ENCODE measurements at places on chromosomes 7 and 10.
A peak's percentile ranks its signal among the peaks of the same experiment; 100 is the strongest.

DNA sequence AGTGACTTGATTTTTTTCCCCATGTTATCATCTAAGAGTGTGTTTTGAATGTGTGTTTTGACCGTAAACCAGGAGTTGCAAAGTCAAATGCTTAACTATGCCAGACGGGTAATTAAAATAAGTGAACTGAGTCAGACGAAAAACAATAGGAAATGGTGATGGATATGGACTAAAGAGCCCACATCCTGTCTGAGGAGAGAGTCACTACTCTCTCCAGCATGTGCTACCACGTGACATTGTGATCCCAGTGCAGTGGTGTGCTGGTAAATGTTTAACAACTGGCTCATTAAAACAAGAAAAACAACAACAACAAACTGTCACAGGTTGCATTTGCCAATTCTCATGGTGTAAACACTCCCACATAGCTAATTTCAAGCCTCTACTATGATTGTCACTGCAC lies 164.3 kb downstream of the SUGCT start:
- no peak for DNase-seq

GRCh38 chr10:34854147-34854601 lies 39.1 kb upstream of the PARD3 start:
- no peak for DNase-seq

DNA sequence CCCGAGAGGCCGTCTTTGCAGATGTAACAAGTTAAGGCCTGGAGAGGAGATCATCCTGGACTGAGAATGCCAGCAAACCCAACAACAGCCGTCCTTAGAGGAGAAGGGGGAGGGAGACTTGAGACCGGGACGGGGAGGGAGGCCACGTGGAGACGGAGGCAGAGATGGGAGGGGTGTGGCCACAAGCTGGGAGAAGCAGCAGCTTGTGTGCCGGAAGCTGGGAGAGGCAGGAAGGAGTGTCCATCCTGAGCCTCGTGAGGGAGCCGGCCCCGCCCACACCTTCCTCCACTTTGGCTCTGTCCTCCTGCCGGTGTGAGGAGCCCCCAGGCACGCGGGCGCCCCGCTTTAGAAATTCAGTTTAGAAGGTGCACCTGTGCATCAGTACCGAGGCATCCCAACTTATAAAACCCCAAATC lies 95.7 kb downstream of the DNAJB6 start:
- DNase-seq, result peak; percentile 51

- DNase-seq, result no peak
Observed at GRCh38 chr7:85324145-85324799, 137.4 kb upstream of the SEMA3D start.

DNA sequence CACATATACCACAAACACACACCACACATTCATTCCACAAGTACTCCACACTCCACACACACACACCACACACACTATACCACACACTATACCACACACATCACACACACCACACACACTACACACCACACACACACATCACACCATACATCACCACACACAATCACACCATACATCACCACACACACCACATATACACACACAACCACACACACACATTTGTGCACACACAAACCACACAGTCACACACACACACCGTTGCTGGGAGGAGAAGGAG lies 112.8 kb downstream of the PTPN20 start:
- DNase-seq, result no peak

DNA sequence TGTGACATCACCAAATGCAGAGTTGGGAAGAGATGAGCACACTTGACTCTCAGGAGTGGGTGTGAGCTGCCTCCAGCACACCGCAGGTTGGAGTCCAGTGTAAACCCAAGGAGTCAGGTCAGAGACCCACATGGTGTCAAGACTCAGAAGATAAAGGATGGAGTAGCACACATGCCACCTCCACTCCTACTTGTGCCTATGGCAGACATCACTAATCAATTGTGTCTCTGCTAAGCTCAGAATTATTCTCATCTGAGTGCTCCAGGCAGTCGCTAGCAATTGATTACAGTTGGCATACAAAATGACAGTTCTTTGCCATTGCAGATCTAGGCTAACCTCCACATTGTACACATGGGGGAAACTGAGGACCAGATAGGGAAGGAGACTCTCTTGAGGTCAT lies 187.1 kb downstream of the RPS24 start:
- no peak for DNase-seq

DNA sequence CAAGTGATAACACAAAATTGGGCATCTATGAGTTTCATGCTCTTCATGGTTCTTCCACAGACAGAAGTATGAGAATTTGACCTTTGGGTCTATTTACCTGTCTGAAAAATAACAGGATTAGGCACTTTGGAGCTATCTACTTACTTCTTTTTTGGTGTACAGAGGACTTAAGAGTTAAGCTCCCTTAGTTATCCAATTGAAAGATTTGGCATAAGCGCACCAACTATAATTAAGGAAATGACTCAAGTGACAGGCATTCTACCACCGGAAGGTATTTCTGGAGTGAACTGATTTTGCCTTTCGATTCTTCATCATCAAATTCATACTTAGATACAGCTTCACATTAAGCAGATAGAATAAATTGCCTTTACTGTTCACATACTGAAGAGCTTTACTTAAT lies 43.9 kb downstream of the IFIT5 start:
- DNase-seq, result no peak

GRCh38 chr10:1354809-1355710 lies 298.9 kb downstream of the WDR37 start:
- DNase-seq, result no peak

GRCh38 chr7:542713-543500 lies 23.3 kb upstream of the PDGFA start:
- no peak for DNase-seq

- DNase-seq, result no peak
Observed at GRCh38 chr7:141660259-141660658, 41.7 kb downstream of the DENND11 start.

GRCh38 chr10:11695779-11696178 lies 46.4 kb upstream of the ECHDC3 start:
- DNase-seq, result no peak

- DNase-seq, result peak; percentile 49
Observed at GRCh38 chr10:110508806-110509544, 11.3 kb downstream of the DUSP5 start.

DNA sequence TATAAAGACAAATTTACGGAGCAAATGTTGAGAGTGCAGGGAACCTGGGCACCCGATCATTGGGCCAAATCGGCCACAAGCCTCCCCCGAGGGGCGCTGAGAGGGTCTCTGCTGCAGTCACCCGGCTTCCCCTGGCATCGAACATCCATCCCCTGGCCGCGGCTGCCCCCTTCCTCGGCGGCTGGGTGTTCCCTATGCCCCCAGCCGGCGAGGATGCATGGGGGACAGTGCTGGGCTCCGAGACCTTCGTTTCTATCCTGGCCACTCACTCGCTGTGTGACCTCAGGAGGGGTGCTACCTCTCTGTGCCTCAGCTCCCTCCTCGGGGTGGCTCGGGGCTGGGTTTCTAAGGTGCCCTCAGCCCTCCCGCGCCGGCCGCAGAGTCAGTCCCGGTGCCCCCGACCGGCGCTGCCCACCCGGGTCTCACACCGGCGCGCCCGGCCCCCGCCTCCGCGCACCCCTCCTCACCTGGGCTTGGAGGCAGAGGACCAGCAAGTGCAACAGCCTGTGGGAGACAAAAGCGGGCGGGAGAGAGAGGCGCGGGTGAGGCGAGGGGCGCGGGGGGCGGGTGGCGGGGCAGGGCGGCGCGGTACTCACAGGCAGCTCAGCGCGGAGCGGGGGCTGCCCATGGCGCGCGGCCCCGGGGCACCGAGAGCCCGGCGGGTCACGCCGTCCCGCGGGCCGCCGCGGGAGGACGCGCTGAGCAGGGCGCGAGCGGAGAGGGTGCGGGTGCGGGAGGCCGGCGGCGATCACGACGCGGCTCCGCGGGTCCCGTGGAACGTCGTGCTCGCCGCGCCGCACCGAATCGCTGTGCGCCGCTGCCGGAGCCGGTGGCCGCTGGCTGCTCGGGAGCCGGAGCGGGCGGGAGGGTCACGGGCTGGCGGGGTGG lies at the start of gene FGF8:
Gene FGF8 (minus strand): TSS at position 842 of the 888 bp plus-strand sequence. CDS start 214 bp downstream, at position 628.
- DNase-seq, result no peak

DNA sequence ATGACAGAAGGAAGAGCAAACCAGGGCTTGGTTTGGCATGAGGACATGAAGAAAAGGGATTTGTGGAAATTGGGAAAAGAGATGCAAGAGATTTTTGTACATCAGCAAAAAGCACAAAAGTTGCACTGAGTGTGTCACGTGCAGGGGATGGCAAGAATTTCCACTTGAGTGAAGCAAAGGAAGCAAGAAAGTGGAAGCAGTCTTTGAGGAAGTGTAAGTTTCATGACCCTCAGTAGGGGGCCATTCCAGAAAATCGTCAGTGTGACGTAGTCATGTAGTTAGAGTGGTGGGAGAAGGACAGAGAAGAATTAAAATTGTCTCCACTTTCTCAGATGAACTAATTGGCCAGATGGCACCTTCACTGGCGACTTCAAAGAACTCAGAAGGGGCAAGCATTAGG lies 123.3 kb upstream of the FZD1 start:
- no peak for DNase-seq

GRCh38 chr10:35889226-35889625 lies 247.1 kb upstream of the FZD8 start:
- no peak for DNase-seq

GRCh38 chr10:83512681-83513080 lies 626.6 kb upstream of the GHITM start:
- DNase-seq, result no peak

DNA sequence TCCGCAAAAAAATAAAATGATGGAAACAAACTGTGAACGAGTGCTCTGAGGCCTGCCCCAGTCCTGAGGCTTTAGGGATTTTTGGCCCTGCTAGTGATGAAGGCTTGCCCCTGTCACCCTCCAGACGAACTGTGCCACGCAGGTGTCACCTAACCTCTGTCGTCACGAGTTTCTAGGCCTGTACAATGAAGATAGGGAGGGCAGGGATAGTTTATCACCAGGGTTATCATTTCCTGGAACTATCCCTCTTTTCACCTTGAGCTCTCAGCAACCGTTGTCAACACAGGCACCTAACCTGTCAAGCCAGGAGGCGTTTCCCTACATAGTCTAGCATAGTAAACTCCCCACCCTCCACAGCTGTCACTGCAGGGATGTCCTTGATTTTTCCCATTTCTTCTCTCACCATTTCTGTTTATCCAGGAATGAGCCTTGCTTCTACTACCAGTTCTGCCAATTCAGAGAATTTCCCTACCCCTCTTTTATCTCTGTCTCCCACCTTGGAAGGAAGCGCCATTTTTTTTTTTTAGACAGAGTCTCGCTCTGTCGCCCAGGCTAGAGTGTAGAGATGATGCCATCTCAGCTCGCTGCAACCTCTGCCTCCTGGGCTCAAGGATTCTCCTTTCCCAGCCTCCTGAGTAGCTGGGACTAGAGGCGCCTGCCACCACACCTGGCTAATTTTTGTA lies 2.2 kb upstream of the ACHE start:
- DNase-seq, result no peak

DNA sequence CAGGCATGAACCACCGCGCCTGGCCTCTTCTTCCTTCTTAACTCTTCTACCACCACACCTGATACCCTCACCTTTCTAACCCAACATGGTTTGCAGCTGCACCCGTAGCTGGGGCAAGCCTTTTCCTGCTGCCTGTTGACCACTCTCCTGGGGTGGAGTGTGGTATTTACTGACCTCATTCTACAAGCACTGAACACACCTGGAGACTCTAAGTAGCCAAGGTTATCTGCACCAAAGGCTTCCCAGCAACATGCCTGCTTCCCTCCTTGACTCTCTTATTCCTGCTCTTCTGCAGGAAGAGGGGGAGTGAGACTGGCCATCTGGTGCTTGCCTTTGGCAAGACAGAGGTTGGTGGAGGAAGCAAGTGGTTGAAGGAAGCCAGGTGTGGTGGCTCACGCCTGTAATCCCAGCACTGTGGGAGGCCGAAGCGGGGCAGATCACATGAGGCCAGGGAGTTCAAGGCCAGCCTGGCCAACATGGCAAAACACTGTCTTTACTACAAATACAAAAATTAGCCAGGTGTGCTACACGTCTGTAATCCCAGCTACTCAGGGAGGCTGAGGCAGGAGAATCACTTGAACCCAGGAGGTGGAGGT lies 10.1 kb downstream of the ACTR1A start:
- no peak for DNase-seq

GRCh38 chr10:29199339-29199738 lies 89.5 kb upstream of the LYZL1 start:
- no peak for DNase-seq

DNA sequence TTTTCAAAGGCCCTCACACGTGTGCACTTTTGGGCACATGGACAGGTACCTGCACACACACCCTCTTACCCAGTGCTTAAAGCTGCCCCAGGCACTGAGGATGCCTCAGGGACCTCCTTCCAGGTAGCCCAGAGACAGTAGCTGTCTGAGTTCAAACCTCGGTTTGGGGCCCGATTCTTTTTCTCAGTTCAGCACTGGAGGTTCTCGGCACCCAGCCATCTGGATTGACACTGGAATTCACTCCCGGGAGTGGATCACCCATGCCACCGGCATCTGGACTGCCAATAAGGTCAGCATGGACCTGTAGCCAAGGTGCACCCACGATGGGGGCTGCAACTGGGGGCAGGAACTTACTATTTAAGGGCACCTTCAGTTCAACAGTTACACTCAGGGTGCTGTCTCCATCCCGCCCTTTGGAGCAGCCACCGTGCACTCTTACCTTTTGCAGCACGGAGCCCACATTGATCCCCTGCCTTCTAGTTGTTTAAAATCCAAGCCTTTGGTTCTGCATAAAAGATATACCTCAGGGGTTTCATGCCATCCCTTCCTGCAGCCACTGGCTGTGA lies 17.7 kb downstream of the CPA5 start:
- no peak for DNase-seq

DNA sequence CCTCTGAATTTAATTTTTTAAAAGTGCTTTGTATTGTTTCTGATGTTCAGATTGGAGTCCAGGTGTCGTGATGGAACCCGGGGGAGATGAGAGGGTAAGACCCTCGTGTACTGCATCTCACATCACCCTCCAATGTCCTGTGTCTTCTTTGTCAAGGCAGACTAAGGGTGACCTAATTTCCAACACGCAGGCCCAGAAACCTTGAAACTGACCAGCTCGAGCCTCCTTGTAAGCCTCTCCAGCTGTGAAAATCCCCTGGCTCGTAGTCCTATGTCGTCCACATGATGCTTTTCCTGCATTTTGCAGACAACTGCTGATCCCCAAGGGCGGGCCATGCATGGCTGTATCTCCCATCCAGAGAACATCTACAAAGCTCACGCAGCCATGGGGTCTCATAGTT lies 220.2 kb downstream of the ARHGAP12 start:
- no peak for DNase-seq

GRCh38 chr10:127279334-127279774 lies 83.0 kb upstream of the INSYN2A start:
- no peak for DNase-seq

- no peak for DNase-seq
Observed at GRCh38 chr7:111633878-111634277, 71.6 kb upstream of the IMMP2L start.

GRCh38 chr7:148935451-148935850 lies 51.4 kb upstream of the EZH2 start:
- no peak for DNase-seq

- DNase-seq, result no peak
Observed at GRCh38 chr7:117871778-117872538, 1.3 kb downstream of the CTTNBP2 start.

DNA sequence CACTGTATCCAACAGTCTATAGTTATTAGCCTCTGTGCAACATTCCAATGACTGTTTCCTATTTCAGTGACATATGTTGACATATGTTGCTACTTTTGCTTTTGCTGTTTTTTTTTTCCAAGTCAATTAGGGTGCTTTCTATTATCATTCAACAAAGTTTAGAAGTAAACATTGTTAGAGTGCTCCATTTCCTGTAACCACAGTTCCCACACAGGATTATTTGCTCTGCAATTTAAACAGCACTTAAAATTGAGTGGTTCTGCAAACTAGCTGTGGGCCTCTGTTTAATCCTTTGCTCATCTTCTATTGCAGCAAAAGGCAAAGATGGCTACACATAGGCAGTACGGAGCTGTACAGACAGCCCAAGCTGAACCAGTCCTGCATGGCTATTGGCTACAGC lies 46.5 kb upstream of the PTN start:
- no peak for DNase-seq
